GM23338 (cell line): ENCODE measurements at places on chromosomes 6 and 20. TPM values are rescaled to one million over a fixed set of nuclear protein-coding genes. Genes with fewer than 3 reads are reported as not detected.

Gene MOXD1
- polyA plus RNA-seq = 1.2 and 1.7 TPM in 2 replicates

Gene ESR1
- 0.24 TPM in 1 of 2 replicates, not detected in the other for polyA plus RNA-seq

Gene MUC22
- not detected in 2 replicates for polyA plus RNA-seq

Gene PAK5
- 0.50 and 0.57 TPM in 2 replicates for polyA plus RNA-seq

Gene OVOL2
- 10.6 and 11.5 TPM in 2 replicates for polyA plus RNA-seq

Gene HLA-DQB1
- 6.5 and 17.3 TPM in 2 replicates for polyA plus RNA-seq

Gene SLC26A8
- polyA plus RNA-seq = 0.89 and 1.1 TPM in 2 replicates

Gene SPATA2
- polyA plus RNA-seq = 4.9 and 5.3 TPM in 2 replicates
